ENCODE measurements at places on chromosomes 16 and 17.

GRCh38 chr16:3718019-3718391 lies 681 bp upstream of the TRAP1 start:
- DNase-seq = no peak

DNA sequence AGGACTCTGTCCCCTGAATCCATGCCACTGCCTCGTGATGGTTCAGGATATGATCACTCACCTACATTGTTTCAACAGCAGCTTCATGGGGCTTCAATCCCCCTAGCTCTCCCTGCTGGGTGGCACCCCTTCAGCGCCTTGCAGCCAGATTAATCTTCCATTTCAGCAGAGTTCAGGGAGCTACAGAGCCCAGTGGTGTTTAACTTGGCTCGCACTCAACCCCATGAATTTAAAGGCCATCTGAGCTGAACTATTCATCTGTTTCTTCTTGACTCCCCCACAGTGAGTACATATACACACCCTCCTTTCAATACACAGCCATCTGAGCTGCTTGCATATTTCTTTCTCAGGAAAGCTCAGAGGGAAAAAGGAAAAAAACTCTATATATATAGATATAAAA lies 202.8 kb upstream of the C16orf82 start:
- DNase-seq = no peak

- peak; percentile 55 for DNase-seq
Observed at GRCh38 chr17:82317394-82318168, at the start of gene CD7. CD7 (minus strand) TSS chr17:82317608; CDS start chr17:82317495, 113 bp downstream.

DNA sequence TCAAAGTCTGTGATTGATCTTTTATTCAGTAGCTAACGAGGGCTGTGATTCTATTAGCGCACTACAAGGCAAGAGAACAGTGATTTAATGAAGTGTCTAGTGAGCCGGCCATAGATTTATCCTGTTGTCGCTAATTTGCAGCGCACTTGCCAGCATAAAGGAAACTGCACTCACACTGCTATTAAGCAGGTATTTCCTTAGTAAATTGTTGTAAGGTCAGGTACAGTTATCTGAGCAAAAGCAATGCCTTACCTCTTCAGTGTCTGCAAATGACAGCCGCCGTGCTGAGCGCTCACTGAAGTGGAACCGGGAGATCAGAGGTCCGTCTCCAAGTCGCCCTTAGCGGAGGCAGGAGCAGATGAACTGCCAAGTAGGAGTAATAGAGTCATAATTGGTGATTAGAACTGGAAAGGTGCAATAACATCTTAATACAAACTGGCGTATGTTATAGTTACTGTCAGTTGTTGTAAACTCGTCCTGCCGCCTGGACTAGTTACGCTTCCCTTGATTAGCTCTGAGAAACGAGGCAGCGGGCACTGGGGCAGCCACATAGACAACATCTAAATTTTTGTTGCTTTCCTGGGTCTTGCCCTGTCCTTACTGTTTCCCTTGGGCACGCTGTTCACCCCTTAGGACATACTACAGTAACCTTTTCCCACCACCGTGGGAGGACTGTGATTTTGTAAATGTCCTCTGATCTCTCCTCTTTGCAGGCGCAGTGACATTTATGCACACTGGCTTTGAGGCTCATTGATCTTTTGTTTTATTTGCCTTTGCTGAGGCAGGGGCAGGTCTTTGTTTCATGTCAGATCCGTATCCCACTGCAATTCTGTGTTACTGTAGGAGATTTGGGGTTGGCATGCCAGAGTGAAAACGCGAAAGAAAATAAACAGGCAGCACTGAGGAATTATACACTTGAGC lies 363.1 kb downstream of the WWOX start:
- DNase-seq = no peak

DNA sequence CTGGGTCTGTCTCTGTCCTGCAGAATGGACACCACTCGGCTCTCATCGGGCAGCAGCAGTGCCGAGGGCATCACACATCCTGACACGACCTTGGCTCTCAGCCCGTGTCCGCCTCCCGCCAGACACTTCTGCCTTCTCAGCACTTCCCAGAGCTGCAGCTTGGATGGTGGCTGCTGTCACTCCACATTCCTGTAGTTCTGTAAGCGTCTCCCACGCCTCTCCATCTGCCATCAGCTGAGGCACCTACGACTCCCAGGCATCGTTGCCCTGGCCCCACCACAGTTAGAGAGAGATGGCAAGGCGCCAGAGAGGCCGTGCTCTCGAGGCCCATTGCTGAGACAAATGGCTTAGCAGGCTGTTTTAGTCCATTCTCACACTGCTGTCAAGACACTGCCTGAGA lies 195.9 kb upstream of the CHMP6 start:
- DNase-seq = no peak

- no peak for DNase-seq
Observed at GRCh38 chr16:17945080-17945601, 391.4 kb downstream of the NPIPA8 start.

- DNase-seq = peak; percentile 83
Observed at GRCh38 chr17:49496183-49496866, 1.2 kb downstream of the NGFR start.

GRCh38 chr17:72099919-72100318 lies 20.9 kb upstream of the SOX9 start:
- DNase-seq = no peak

- DNase-seq = no peak
Observed at GRCh38 chr16:66130296-66130905, 236.1 kb upstream of the CDH5 start.

DNA sequence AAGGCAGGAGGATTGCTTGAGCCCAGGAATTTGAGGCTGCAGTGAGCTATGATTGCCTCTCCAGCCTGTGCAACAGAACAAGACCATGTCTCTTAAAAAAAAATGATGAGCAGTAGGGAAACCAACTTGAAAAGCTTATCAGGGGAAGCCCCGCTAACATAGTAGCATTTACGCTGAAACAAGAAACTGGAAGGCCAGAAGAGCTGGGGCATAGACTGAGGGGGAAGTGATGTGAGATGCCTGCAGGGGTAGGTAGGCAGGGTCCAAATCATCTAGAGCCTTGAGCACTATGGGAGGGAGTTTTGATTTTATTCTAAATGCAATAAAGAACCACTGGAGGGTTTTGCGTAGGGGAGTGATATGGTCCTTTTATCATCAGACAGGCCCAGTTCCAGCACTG lies 139.3 kb downstream of the CYB561 start:
- no peak for DNase-seq

DNA sequence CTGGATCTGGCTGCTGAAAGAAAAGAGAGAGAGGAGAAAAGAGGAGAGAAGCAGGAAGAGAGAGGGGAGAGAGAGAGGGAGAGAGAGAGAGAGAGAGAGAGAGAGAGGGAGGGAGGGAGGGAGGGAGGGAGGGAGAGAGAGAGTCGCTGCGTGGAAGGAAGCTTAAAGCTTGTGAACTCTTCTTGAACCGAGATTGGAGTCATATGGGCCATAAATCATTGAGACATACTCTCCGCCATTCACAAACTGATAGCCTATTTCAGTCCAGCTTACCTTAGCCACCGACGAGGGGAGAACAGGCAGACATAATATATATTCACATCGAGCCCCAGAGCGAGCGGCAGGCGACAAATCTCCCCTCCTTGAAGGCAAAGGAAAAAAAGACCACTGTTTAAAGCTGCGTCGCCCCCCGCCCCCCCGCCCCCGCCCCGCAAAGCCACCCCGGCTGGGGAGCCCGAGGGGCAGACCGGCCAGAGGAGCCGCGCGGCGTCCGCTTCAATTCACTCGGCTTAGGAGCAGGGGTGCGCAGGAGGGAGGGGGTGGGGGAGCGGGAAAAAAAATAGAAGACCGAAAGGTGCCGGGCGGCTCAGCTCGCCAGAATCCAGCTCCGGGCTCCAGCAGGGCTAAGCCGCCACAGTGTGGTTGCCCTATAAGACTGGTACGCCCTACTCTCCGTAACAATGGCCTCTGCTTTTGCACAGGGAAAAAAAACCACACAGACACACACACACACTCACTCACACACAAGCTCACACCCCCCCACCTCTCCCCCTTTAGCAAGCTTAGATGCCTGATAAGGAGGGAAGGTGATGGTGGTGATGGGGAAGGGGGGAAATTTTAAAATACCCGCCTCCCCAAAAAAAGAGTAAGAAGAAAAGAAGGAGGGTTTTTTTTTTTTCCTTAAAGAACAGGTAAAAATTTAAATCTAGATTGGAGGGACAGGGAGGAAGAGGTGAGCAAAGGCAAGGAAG lies 10.6 kb upstream of the HOXB2 start:
- DNase-seq = no peak

- no peak for DNase-seq
Observed at GRCh38 chr17:28760601-28761562, 17.1 kb downstream of the TRAF4 start.

DNA sequence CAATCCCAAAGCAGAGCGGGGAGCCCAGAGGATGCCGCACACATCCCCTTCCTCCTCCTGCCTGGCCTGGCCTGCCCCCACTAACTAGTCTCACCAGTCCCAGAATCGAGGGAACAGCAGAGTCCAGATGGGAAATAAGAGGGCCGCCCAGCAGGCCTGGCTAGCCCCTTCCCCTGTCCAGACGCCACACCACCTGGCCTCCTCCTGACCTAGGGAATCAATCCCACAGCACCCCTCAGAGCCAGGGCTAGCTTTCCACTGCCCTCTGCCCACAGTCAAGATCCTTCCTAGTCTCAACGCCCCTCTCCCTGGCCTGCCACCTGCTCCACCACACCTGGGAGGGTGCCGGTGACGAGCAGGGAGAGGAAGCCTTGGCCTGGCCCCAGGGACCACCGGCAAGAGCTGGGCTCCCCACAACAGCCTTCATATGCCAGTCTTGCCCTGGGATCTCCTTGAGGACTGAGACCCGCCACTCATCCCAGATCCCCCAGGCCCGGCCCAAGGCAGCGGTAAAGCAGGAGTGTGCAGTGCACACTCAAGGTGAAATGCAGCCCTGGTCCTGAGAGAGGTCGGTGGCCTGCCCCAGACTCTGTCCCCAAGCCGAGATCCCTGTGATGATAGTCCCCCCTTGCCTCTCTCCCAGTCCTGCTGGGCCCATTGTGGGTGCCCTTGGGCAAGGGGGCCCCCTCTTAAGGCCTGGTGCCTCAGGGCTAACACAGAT lies 27.9 kb downstream of the KATNB1 start:
- no peak for DNase-seq

DNA sequence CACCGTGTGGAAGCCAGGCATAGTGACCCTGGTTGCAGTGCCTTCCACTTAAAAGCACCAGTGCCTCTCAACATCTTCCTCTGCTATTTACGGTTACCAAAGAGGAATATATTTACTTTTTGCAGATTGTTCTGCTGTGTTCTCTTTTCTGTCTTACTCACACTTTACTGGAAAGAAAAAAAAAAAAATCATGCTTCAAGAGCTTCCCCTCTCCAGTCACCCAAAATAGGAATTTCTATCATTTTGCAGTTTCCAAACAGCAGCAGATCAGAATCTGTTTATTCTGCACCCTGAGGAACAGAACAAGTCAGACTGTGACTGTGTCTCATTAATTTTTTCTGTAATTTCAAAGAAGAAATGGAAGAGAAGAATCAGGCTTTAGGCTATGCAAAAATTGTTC lies 96.1 kb downstream of the KCNJ2 start:
- DNase-seq = no peak

GRCh38 chr16:4200781-4201137 lies 41.1 kb downstream of the SRL start:
- DNase-seq = no peak

- no peak for DNase-seq
Observed at GRCh38 chr17:75707079-75707571, 14.1 kb upstream of the ITGB4 start.

DNA sequence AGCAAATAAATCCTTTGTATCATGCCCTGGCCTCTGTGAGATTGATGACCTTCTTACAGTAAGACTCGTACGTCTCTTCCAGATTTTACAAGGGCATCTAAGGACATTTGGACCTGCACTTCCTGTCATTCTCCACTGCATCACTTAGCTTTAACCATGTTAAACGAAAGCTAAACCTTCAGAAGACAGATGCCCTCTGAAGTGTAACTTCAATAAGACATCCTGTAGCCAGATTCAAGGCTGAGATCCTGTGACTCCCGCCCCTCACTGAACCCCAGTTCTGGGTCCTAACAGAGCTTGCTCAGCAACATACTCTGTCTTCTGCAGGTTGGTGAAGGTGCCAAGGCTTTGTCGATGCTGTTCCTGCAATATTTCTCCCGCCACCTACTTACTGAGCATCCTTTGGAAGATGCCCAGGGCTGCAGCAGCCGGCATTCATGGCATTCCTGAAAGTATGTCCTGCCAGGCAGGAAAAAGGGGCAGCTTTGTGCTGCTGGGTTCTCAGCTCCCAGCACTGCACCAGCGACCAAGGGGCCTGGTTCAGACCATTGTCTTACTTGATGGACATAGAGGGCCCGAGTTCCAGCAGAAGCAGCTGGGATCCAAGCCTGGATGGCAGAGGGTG lies 131.1 kb downstream of the AXIN2 start:
- no peak for DNase-seq

DNA sequence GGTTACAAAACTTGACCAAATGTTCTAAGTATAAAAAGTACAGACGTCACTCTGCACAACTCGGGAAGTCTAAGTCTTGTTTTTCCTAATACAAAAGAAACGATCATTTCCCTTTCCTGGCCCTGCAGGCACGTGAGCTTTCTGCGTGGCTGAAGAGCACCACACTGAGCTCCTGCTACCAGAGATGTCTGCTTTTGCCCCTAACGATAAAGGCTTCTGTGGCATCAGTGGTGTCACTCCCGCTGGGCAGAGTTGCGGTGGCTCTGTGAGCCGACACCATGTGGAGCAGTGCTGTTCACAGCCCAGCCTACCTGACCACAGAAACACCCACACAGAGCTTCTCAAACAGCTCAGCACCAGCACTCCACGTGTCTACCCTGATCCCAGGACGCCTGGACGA lies 20.5 kb downstream of the EMC8 start:
- DNase-seq = peak; percentile 17

DNA sequence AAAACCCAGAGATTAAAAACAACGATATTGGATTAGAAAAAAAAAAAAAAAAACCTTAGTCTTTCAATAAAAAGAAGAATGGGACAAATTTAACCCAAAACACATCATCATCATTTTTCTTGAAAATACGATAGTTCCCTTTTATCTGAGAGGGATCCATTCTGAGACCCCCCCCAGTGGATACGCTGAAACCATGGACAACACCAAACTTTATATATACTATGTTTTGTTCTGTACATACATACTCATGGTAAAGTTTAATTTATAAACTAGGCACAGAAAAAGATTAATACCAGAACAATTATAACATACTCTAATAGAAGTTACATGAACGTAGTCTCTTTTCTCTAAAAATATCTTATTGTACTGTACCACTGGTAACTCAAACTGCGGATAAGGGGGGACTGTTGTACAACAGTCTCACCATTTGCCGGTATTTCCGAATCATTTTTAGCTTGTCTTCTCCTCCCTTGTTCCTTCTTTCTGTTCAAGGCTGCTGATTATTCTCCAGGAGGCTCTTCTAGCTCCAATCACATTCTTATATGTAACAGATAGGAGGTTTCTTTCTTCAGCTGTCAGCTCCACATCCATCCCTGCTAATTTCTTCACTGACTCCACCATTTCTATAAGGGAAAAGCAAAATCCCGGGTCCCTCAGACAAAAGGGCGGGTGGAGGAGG lies 37.0 kb downstream of the RNF135 start:
- no peak for DNase-seq

- no peak for DNase-seq
Observed at GRCh38 chr17:8557176-8557806, 73.2 kb downstream of the MYH10 start.
